ENCODE measurements at places on chromosomes 1 and 21.

DNA sequence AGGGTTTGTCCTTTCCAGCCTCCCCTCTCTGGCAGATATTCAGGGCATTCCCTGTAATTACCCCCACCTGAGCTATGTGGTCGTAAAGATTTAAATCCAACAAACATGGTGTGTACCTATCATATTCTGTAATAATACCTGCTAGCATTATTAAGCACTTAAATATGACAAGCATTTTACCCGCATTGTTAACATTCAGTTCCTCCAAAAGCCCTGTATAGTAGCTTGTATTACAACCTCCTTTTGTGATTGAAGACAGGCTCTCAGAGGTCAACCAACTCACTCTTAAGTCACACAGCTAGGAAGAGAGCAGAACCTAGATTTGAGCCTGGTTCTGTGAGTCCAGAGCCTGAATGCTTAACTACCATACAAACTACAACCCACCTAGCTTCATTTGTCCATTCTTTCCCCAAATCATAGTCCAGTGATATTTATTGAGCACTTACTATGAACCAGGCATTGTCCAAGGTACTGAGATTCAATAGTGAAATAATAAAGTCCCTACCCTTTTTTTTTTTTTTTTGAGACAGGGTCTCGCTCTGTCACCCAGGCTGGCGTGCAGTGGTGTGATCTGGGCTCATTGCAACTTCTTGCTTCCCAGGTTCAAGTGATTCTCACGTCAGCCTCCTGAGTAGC is 13.8 kb upstream of the KDM4A start:
- no peak for DNase-seq

- DNase-seq = no peak
Observed at GRCh38 chr1:248029770-248030169, at the start of gene OR2L2. Gene OR2L2, plus strand, starts transcription at chr1:248030070. Its CDS starts 8,198 bp downstream, at chr1:248038268.

GRCh38 chr1:215267495-215267894 is 185.0 kb downstream of the KCNK2 start:
- DNase-seq = no peak

GRCh38 chr21:33608559-33608958 is 20.1 kb upstream of the DONSON start:
- DNase-seq = no peak

GRCh38 chr1:12161662-12162458 is 4.9 kb upstream of the TNFRSF1B start:
- peak; percentile 95 for DNase-seq

- no peak for DNase-seq
Observed at GRCh38 chr1:59788825-59789224, 25.9 kb upstream of the HOOK1 start.

GRCh38 chr1:166353213-166353612 is 186.4 kb upstream of the FAM78B start:
- DNase-seq = no peak

- DNase-seq = no peak
Observed at GRCh38 chr1:220772846-220773245, 13.9 kb upstream of the MTARC1 start.

GRCh38 chr1:32335535-32335789 is 571 bp downstream of the MARCKSL1 start:
- no peak for DNase-seq

DNA sequence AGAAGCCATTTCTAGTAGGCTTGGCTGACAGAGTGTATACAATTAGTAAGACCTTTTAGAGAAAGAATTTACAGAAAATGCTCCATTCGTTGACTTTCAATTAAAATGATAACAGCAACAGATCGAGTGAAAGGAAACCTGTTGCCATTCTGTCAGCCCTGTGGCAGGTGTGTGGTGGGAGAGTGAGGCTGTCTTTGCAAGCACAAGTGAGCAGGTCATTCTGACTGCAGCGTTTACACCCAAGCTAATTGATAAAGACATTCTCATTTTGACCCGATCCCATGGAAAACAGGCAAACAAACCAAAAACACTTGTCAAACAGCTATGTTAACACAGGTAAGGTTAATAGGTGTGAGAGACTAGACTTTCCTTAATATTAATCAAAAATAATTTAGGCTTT is 257.3 kb downstream of the PTBP2 start:
- DNase-seq = no peak

DNA sequence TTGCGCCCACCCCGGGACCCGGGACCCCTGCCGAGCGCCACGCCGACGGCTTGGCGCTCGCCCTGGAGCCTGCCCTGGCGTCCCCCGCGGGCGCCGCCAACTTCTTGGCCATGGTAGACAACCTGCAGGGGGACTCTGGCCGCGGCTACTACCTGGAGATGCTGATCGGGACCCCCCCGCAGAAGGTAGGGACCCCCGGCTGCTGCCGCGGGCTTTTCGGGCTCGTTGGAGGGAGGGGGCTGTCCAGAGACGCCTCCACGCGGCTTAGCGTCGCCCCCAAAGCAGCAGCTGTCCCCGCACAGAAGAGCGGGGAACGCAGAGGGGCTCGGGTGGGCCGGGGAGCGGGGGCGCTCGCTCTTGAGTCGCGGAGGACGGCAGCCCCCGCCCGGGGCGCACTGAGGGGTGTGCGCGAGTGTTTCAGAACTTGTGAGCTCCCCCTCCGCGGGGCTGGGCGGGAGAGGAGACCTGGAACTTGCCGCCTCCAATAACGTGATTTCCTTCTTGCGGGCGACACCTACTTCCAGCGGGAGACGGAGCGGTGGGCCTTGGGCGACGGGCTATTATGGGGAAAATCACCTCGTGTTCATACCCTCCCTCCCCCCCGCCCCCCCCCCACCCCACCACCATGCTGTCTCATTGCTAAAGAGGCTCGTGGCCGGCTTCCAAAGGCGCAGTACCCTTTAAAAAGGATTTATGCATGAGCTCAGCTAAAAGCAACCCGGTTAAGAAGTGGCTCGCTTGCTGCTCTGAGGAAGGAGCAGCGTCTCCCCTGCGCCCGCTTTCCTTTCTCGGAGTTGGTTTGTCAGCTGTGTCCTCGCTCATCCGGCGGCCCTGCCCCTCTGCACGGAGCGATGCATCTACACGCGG is 664 bp downstream of the BACE2 start:
- DNase-seq = peak; percentile 76

DNA sequence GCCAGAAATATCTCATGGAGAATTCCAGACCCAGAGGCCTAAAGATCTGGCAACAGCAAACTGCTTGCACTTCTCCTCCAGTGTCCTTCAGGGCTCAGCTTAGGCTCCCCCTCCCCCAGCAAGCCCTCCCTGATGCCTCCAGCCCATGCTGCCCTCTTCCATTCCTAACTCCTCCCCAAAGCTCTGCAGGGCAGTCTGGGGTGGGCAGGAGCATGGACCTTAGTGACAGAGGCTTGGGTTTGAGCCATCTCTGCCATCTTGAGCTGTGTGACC is 436.8 kb downstream of the PTPRU start:
- DNase-seq = peak; percentile 33

DNA sequence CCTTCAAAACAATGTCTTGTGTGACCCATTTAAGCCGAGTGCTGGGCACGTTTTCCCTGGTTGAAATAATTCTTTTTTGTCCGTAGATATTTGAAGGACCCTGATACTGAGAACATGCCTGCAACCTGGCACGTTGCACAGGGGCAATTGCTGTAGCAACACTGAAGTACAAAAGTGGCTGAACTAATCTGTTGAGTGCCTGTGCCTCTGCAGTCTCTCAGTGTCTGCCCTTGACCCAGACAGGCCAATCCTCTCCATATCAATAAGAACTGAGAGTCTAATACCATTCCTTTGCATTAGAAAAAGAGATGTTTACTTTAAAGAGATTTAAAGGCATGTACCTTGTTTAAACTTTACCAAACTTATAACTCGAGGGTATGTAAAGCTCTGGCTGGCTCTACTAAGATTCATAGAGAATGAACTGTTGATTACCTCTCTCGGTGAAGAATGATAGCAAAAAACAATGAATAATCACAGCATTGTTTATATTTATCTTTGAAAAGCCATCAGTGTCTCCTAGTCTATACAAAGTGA is 2.4 kb downstream of the GREM2 start:
- no peak for DNase-seq

- no peak for DNase-seq
Observed at GRCh38 chr21:21137986-21138385, 139.8 kb downstream of the NCAM2 start.

- DNase-seq = no peak
Observed at GRCh38 chr1:23646091-23646490, 45.5 kb upstream of the RPL11 start.

- DNase-seq = no peak
Observed at GRCh38 chr1:28579401-28579800, 12.7 kb upstream of the RAB42 start.

- DNase-seq = no peak
Observed at GRCh38 chr1:112346801-112347350, 49.1 kb upstream of the CTTNBP2NL start.

DNA sequence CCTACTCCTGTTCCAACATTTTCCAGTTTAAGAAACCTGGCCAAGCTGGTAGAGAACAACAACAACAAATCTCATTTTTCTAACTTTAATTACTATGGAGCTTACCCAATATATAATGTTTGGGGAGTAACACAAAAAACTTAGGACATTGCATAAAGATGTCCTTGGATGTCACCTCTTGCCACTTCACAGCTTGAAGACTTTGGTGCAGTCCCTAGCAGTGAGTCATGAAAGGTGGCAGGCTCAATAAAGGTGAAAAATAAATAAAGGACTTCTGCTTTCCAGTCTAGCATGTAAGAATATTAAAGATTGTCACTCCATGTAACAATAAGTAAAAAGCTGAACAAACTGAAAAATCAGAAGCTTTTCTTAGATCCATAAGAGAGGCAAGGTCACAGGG is 17.6 kb upstream of the SELP start:
- no peak for DNase-seq

- DNase-seq = no peak
Observed at GRCh38 chr1:3772715-3773571, at the start of gene SMIM1. Gene SMIM1, plus strand, starts transcription at chr1:3772749. Its CDS starts 2,625 bp downstream, at chr1:3775374.

DNA sequence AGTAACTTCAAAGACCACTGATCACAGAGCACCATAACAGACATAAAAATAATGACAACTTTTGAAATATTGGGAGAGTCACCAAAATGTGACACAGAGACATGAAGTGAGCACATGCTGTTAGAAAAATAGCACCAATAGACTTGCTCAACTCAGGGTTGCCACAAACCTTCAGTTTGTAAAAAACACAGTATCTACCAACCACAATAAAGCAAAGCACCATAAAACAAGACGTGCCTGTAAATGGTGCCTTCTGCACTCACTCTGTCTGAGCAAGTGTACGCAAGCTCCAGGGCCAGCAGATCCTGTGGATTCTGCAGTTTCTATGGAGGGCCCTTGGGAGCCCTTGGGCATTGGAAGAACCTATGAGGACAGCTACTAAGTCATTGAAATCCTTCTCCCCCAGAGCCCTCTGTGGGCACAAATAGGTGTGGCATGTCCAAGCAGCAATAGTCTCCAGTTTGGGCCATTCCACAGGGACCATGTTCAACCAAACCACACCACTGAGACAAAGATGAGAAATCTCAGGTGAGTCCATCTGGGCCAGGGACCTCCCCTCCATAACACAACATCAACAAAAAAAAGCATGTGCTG is 116.9 kb upstream of the RAB4A start:
- no peak for DNase-seq

DNA sequence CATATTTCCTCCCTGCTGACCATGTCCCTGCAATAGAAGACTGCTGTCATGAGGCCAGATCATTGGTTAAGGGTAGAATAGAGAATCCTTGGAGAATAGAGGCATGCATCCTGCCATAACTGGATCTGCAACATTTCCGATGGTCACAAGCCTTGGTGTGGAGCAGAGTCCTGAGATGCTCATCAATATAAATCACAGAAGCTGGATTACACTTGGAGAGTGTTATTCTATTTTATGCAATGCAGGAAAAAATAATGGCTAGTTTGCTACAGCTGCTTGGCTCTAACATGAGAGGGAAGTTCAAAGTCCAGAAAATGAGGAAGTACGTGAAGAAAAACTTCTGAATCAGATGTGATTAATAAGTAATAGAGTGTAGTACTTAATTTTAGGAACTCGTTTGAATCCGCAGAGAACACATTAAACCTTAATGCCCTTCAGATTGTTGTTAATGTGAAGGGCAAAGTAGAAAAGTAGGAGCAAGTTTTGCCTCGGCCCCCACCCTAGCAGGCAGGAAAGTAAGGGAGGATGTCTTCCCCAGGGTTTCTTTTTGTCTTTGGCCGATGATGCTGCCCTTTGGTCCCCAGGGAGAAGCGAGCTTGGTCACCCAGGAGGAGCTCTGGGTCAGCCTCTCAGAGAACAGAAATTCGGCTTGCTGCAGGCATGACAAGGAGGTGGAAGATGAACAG is 59.5 kb downstream of the KCNK1 start:
- no peak for DNase-seq

DNA sequence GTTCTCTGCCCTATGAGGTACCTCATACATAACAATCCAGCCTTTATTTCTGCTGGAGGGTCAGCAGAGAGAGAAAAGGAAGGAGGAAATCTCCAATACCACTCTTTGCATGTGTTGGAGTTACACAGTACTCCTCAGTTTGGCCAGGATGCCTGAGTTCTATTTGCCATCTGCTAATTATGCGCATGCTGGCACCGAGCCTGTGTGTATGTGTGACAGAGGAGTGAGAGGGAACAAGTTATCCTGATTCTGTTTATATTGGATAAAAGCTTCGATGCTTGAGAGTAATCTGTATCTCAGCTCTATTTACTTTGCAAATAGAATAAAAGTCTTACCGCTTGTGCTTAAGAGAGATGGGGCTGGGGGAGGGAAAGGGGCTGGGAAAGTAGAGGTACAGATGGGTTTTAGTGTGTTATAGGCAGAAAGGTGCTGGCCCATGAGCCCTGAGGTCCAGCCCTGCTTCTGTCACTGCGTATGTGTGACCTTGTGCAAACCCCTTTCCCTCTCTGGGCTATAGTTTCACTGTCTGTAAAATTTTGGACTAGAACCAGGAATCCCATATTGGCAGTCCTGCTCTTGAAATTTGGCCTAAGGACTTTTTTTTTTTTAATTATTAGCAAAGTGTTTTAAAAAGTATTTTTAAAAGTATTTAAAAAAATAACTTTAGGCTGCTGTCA is 54.5 kb upstream of the PLXNA2 start:
- DNase-seq = no peak

DNA sequence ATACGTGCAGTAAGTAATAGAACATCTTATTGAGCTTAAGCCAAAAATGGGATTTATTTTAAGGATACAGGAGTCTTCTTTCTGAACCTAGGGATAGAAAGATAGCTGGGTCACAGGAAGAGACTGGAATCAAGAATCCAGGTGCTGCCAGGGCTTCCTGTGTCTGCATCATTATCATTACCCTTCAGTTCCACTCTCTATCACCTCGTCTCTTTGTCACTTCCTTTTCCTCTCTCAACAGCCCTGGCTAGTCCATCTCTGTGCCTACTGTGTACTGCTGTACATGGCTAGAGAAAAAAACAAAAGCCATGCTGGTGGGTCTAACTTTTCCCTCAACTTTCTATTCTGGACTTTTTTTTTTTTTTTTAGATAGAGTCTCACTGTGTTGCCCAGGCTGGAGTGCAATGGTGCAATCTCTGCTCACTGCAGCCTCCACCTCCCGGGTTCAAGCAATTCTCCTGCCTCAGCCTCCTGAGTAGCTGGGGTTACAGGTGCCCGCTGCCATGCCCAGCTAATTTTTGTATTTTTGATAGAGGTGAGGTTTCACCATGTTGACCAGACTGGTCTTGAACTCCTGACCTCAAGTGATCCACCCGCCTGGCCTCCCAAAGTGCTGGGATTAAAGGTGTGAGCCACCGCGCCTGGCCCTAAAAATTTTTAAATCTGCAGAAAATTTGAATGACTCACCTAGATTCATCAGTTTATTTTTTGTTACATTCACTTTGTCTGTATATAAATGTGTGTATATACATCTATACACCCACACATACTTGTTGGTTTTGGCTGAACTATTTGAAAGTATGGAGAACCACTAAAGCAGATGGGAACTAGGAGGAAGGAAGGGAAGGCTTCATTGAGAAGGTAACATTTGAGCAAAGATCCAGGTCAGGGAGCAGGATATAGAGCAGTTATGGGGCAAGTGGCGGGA is 31.9 kb downstream of the UBE4B start:
- DNase-seq = no peak

Measured in islet precursor cell (in vitro differentiated cells).